Neural crest cell (in vitro differentiated cells): ENCODE measurements at places on chromosomes 12 and 14.
A peak's percentile ranks its signal among the peaks of the same experiment; 100 is the strongest.

- H3K27ac ChIP-seq, result no peak overlapping the region
- DNase-seq, result no peak
- H3K36me3 ChIP-seq, result no peaks in the 10 kb centered on the region
- H3K4me3 ChIP-seq, result no peak overlapping the region
Measured at GRCh38 chr12:80321653-80322052, 122.4 kb upstream of the PTPRQ start.

- DNase-seq, result no peak
- no peaks in the 10 kb centered on the region for H3K27me3 ChIP-seq
- H3K4me1 ChIP-seq, result peaks cover 4% of the 10 kb centered on the region
- no peak overlapping the region for H3K4me3 ChIP-seq
Measured at GRCh38 chr12:93243382-93243688, 134.4 kb upstream of the NUDT4 start.

DNA sequence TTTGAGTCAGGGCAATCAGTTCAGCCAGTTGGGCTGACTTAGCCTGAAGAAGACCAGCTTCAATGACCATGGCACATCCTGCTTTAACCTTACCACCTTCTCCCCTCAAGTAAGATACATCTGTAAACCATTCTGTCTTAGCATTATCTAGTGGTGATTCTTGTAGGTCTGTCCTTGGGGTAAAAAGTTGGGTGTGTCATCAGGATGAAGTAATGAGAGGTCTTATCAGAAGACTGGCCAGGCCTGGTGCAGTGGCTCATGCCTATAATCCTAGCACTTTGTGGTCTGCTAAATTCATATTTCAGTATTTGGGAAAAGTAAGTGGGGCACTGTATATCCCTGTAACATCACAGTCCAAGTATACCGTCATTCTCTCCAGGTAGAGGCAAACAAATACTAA is 19.1 kb downstream of the SINHCAF start:
- no peak overlapping the region for H3K27ac ChIP-seq
- H3K36me3 ChIP-seq, result peaks cover 32% of the 10 kb centered on the region
- H3K27me3 ChIP-seq, result no peaks in the 10 kb centered on the region
- no peak for DNase-seq
- peaks cover 13% of the 10 kb centered on the region for H3K4me1 ChIP-seq

- no peaks in the 10 kb centered on the region for H3K27me3 ChIP-seq
- no peak overlapping the region for H3K4me3 ChIP-seq
- H3K27ac ChIP-seq, result no peak overlapping the region
- H3K36me3 ChIP-seq, result no peaks in the 10 kb centered on the region
- H3K4me1 ChIP-seq, result peaks cover 55% of the 10 kb centered on the region
Measured at GRCh38 chr14:68241862-68242487, 422.4 kb downstream of the RAD51B start.

DNA sequence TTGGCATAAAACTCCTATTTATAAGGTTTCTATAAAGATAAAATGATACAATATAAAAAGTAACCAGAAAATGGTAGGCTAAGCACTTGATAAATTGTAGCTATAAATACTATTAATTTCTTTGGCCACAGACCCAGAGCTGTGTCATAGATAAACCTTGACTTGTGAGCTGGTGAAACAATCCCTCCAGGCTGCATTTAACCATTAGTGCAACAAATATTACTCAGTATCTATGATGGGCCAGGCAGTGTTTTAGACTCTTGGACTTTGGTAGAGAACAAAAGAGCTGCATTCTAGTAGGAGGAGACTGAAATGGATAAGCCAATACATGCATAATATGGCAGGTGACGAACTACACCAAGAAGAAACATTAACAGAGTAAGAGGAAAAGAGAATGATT is 178.1 kb downstream of the BTG1 start:
- DNase-seq, result no peak
- peak overlapping the region; percentile 5 for H3K27ac ChIP-seq
- peaks cover 13% of the 10 kb centered on the region for H3K36me3 ChIP-seq
- H3K4me3 ChIP-seq, result no peak overlapping the region
- no peaks in the 10 kb centered on the region for H3K27me3 ChIP-seq

GRCh38 chr12:57890191-57891115 is 43.9 kb upstream of the CTDSP2 start:
- peaks cover 2% of the 10 kb centered on the region for H3K27me3 ChIP-seq
- no peaks in the 10 kb centered on the region for H3K36me3 ChIP-seq
- H3K4me3 ChIP-seq, result no peak overlapping the region

DNA sequence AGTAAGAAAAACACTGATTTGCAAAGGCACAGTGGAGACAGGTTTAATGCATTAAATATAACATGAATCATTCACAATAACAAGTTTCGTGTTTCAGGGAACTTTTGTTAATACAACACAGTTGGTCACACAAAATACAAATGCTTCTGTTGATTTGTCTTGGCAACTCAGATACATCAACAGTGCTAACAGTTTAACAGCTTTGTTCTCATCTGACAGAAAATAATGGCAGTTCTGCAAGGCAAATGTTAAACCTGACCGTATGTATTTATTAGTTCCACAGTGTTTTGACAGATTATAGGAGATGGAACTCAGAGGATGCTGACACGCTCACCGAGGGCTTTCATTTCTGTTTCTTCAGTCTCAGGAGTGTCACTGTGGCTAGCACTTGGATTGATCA is 350.7 kb downstream of the PRKD1 start:
- no peak for DNase-seq
- no peaks in the 10 kb centered on the region for H3K4me1 ChIP-seq

GRCh38 chr12:79687711-79688260 is 3.0 kb downstream of the PAWR start:
- no peak for DNase-seq
- no peaks in the 10 kb centered on the region for H3K36me3 ChIP-seq
- peak overlapping the region; percentile 93 for H3K4me3 ChIP-seq
- peaks cover 34% of the 10 kb centered on the region for H3K4me1 ChIP-seq

DNA sequence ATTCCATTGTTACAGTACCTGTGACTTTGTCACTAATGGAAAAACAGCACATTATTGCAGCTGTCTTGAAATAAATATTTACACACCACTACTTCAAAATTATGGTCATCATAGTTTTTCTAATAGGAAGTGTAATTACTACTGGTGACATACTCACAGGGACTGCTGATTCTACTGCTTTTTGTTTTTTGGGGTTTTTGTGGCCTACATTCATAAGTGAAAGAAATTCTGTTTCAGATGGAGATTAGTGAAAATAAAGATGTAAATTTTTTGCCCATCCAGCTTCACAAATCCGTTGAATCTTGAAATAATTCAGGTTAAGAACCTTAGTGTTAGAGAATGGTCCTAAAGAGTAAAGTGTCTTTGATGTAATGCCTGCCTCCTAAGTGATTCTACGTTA is 17.5 kb downstream of the KNTC1 start:
- no peaks in the 10 kb centered on the region for H3K27me3 ChIP-seq
- peaks cover 5% of the 10 kb centered on the region for H3K36me3 ChIP-seq
- no peaks in the 10 kb centered on the region for H3K4me1 ChIP-seq
- DNase-seq, result no peak
- no peak overlapping the region for H3K4me3 ChIP-seq

DNA sequence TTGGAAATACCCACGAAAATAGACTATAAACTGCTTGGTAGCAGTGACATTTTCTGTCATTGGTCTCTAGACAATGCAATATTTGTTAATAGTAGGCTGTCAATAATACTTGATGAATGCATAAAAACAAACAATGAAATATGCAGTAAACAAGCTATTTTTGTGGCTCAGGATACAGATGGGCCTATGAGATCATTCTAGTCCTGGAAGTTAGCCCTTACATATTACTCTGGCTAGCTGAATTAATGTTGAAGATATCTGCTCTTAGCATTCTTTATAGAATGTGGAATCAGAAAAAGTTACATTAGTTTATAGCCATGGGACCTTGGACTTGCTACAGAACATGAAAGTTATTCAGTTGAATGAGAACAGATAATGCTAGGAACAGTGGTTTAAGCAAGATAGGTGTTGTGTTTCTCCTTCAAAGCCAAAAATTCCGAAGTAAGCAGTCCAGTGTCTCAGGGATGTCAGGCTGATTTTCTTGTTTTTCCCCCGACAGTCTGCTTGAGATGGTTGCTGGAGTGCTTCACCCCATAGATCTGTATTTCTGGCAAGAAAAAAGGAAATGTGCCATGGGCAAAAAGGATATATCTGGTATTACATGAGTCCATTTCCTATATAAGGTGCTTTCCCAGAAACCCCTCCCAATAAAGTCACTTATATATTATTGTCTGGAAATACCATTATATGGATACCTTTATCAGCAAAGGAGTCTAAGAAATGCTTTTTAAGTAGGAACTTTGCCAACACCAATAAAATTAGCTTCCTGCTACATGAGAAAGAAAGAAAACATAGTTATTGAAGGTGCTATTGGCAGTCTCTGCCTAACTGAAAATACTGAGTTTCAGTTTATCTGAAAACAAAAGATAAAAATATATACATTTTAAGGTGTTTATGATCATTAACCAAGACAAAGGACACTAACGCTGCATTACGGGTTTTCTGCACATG is 619.4 kb upstream of the ATP2B1 start:
- no peaks in the 10 kb centered on the region for H3K27me3 ChIP-seq
- no peaks in the 10 kb centered on the region for H3K4me1 ChIP-seq
- H3K27ac ChIP-seq, result no peak overlapping the region
- H3K36me3 ChIP-seq, result no peaks in the 10 kb centered on the region
- no peak overlapping the region for H3K4me3 ChIP-seq

GRCh38 chr12:89389755-89390661 is 37.7 kb upstream of the DUSP6 start:
- H3K36me3 ChIP-seq, result no peaks in the 10 kb centered on the region
- no peak overlapping the region for H3K27ac ChIP-seq
- DNase-seq, result no peak
- peaks cover 21% of the 10 kb centered on the region for H3K4me1 ChIP-seq

DNA sequence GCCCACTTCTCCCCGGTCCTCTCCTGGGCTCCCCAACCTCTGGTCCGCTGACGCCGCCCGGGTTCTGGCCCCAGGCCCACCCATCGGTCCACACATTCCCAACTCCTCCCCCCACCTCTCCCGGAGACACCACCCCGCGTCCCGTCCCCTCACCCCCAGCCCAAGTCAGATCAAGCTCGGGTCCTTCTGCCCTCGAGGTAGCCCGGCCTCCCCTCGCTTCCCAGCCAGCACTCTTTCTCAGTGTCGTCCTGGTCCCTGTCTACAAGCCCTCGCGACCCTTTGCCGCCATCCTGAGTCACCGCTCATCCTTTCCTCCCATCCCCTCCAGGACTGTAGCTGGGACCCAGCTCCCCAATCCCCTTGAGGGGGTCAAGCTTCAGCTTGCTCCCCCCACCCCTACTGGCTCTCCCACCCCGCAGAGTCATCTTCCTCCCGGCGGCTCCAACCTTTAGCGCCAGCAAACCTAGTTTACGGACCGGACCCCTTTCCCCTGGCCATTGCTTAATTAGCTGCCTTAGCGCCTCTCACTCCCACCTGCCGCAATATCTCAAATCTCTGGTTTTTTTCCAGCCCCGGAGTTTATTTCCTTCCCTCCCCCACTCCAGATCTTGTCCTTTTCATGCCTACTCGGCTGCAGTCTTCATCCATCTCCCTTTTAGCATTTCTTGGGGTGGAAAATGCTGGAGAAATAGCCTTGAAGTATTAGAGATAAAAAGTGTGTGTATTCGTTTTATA is 1.1 kb downstream of the PPP4R4 start:
- H3K27ac ChIP-seq, result no peak overlapping the region
- no peak for DNase-seq
- peaks cover 20% of the 10 kb centered on the region for H3K4me1 ChIP-seq
- peak overlapping the region; percentile 78 for H3K4me3 ChIP-seq
- no peaks in the 10 kb centered on the region for H3K36me3 ChIP-seq

DNA sequence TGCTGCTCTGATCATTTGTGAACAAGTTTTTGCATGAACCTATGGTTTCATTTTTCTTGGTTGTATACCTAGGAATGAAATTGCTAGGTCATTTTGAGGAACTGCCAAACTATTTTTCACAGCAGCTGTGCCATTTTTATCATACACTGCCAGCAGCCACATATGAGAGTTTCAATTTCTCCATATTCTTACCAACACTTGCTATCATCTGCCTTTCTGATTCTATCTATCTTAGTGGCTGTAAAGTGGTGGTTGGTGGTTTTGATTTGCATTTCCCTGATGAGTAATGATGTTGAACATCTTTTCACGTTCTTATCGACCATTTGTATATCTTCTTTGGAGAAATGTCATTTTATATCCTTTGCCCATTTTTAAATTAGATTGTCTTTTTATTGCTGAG is 146.1 kb downstream of the C12orf75 start:
- H3K27me3 ChIP-seq, result no peaks in the 10 kb centered on the region
- no peak overlapping the region for H3K27ac ChIP-seq
- no peaks in the 10 kb centered on the region for H3K36me3 ChIP-seq

DNA sequence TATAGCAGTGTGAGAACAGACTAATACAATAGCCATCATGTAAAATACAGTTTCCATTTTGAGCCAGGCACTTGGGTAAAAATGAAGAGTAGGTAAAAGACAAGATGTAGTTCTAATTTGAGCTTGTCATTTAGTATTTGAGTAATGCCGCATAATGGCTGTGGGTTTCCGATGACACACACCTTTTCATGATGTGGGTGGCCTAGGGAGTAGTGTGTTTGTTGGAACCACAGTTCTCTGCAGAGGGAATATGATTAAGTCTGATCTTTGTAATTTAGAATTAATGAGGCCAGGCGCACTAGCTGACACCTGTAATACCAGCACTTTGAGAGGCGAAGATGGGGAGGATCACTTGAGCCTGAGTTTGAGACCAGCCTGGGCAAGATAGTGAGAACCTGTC is 61.8 kb downstream of the RCOR1 start:
- no peaks in the 10 kb centered on the region for H3K27me3 ChIP-seq
- H3K36me3 ChIP-seq, result no peaks in the 10 kb centered on the region
- DNase-seq, result no peak
- peak overlapping the region; percentile 30 for H3K27ac ChIP-seq
- peaks cover 12% of the 10 kb centered on the region for H3K4me1 ChIP-seq
- H3K4me3 ChIP-seq, result no peak overlapping the region

GRCh38 chr12:132600048-132601032 is 10.0 kb downstream of the LRCOL1 start:
- H3K27me3 ChIP-seq, result peaks cover 35% of the 10 kb centered on the region
- no peaks in the 10 kb centered on the region for H3K36me3 ChIP-seq
- H3K27ac ChIP-seq, result peak overlapping the region; percentile 68
- peaks cover 36% of the 10 kb centered on the region for H3K4me1 ChIP-seq

GRCh38 chr12:117674313-117674712 is 294.5 kb downstream of the KSR2 start:
- no peaks in the 10 kb centered on the region for H3K36me3 ChIP-seq
- no peak overlapping the region for H3K27ac ChIP-seq
- peaks cover 52% of the 10 kb centered on the region for H3K27me3 ChIP-seq
